ENCODE measurements at places on chromosomes 11 and 22. TPM values are rescaled to one million over a fixed set of nuclear protein-coding genes. Genes with fewer than 3 reads are reported as not detected.
A peak's percentile ranks its signal among the peaks of the same experiment; 100 is the strongest.

DNA sequence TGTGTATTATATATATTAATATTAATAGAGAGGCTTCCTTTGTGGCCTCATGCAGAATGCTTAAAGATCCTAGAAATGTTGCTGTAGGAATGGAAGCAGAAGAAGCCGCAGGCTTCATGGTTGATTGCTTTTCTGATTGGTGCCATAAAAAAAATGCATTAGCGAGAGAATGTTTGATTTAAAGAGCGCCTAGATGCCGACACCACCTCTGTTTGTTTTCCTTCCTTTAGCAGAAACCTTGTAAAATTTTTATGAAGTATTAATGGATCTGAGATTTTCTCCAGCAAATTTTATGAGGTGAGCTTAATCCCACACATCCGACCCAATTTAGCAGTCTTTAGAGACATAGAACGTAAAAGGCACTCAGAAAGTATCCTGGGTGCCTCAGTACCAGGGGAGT, 587.5 kb downstream of the NTM start:
- DNase-seq: no peak
- no peaks in the 10 kb centered on the region for H3K36me3 ChIP-seq
- H3K27me3 ChIP-seq: no peaks in the 10 kb centered on the region
- no peak overlapping the region for H3K27ac ChIP-seq

DNA sequence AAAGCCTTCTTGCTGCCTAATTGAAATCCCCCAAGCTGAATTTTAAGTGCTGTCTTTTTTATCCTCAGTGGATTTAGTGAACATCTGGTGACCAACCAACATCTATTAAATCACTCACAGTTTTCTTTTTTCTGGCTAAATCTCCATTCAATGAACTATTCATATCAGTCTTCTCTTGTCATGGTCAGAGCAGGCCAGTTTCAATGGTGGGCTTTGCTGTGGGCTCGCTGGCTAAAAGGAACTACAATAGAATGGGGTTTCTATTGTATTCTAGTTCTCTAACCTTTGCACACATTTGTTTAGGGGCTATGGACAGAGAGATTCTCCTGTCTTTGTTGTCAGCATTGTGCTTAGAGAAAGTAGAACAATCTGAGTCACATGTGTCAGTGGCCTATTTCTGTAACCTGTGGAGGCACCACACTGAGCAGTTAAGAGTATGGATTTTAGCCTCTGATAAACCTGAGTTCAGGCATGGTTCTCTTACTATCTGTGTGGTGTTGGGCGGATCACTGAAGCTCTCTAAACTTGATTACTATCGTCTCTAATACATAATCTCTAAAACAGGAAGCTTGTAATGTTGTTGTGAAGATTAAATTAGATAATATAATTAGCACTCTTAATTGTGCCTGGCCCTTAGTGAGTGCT, 94.2 kb upstream of the CADM1 start:
- no peaks in the 10 kb centered on the region for H3K36me3 ChIP-seq
- no peaks in the 10 kb centered on the region for H3K27me3 ChIP-seq
- no peaks in the 10 kb centered on the region for H3K4me1 ChIP-seq

GRCh38 chr22:50173311-50173982, 2.9 kb downstream of the PANX2 start:
- H3K36me3 ChIP-seq: no peaks in the 10 kb centered on the region
- no peak for DNase-seq
- H3K27ac ChIP-seq: no peak overlapping the region
- H3K4me3 ChIP-seq: no peak overlapping the region
- H3K4me1 ChIP-seq: no peaks in the 10 kb centered on the region

DNA sequence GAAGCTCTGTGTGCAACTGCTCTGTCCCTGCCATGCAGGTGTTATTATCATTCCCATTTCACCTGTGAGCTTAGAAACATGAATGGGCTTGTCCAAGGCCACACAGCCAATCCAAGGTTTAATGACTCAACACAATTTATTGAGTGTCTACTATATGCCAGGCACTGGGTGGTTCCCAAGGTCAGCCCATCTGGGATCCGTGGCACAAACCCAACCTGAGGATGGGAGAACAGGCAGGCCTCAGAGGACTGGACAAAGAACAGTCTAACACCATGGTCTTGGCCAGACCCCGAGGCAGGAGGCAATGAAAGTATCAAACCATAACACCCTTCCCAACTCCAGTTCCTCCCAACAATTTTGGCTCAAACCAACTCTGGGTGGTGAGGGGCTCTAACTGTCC, 15.7 kb downstream of the SPATA19 start:
- H3K36me3 ChIP-seq: no peaks in the 10 kb centered on the region
- no peak overlapping the region for H3K4me3 ChIP-seq
- no peaks in the 10 kb centered on the region for H3K27me3 ChIP-seq
- no peaks in the 10 kb centered on the region for H3K4me1 ChIP-seq
- no peak for DNase-seq

GRCh38 chr22:29263791-29264276, 3.9 kb downstream of the RHBDD3 start:
- DNase-seq: no peak
- H3K27me3 ChIP-seq: no peaks in the 10 kb centered on the region
- H3K36me3 ChIP-seq: peaks cover 62% of the 10 kb centered on the region
- peaks cover 3% of the 10 kb centered on the region for H3K4me1 ChIP-seq
- no peak overlapping the region for H3K27ac ChIP-seq

DNA sequence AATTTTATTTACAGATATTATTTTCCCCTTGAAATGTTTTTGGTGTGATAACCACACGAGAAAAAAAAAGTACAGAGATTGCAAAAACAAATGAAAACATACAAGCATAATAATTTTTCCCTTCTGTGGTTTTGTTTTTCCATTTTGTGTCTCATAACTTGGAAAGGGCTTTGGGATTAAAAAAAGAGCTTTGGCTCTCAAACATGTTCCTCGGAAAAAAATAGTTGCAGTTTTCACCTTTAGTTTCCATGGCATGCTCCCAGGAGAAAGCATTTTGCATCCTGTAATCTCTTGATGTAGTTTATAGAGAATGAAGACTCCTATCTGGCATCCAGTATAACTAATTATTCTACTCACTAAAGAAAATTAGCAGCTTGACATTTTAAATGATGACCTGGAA, 362.1 kb upstream of the PDGFD start:
- H3K27me3 ChIP-seq: no peaks in the 10 kb centered on the region
- no peaks in the 10 kb centered on the region for H3K4me1 ChIP-seq
- no peak for DNase-seq
- H3K4me3 ChIP-seq: no peak overlapping the region
- no peaks in the 10 kb centered on the region for H3K36me3 ChIP-seq
- H3K27ac ChIP-seq: no peak overlapping the region

GRCh38 chr11:115304774-115305472, 199.3 kb downstream of the CADM1 start:
- no peaks in the 10 kb centered on the region for H3K36me3 ChIP-seq
- no peak overlapping the region for H3K27ac ChIP-seq
- no peak overlapping the region for H3K4me3 ChIP-seq
- no peaks in the 10 kb centered on the region for H3K4me1 ChIP-seq

GRCh38 chr11:84671325-84671999, 955.7 kb downstream of the DLG2 start:
- peak; percentile 11 for DNase-seq
- no peak overlapping the region for H3K27ac ChIP-seq
- no peaks in the 10 kb centered on the region for H3K27me3 ChIP-seq
- no peaks in the 10 kb centered on the region for H3K36me3 ChIP-seq

- no peak overlapping the region for H3K4me3 ChIP-seq
- no peaks in the 10 kb centered on the region for H3K4me1 ChIP-seq
- no peak for DNase-seq
- no peaks in the 10 kb centered on the region for H3K36me3 ChIP-seq
- H3K27me3 ChIP-seq: no peaks in the 10 kb centered on the region
- H3K27ac ChIP-seq: no peak overlapping the region
These were observed 300.2 kb downstream of the SHANK2 start for GRCh38 chr11:70952191-70952590.

DNA sequence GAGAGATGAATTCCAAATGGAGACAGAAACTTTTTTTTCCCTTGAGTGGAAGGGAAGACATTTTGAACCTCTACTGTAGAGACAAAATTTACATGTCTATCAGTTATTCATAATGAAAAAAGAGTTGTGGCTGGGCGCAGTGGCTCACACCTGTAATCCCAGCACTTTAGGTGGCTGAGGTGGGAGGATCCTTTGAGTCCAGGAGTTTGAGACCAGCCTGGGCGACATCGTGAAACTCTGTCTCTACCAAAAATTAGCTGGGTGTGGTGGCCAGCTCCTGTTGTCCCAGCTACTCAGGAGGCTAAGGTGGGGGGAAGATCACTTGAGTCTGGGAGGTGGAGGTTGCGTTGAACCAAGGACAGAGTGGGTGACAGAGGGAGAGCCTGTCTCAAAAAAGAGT, 4.1 kb downstream of the EED start:
- no peaks in the 10 kb centered on the region for H3K27me3 ChIP-seq
- no peak for DNase-seq
- no peak overlapping the region for H3K27ac ChIP-seq
- no peaks in the 10 kb centered on the region for H3K36me3 ChIP-seq

GRCh38 chr22:31652911-31653684, 8.9 kb downstream of the PISD start:
- DNase-seq: no peak
- no peaks in the 10 kb centered on the region for H3K27me3 ChIP-seq
- H3K27ac ChIP-seq: no peak overlapping the region
- H3K4me3 ChIP-seq: no peak overlapping the region
- H3K36me3 ChIP-seq: peaks cover 25% of the 10 kb centered on the region

GRCh38 chr11:27040302-27041115, at the start of gene BBOX1:
Gene BBOX1 (plus strand): TSS chr11:27040815. CDS start chr11:27055431, 14,616 bp downstream.
- no peaks in the 10 kb centered on the region for H3K36me3 ChIP-seq
- H3K4me1 ChIP-seq: no peaks in the 10 kb centered on the region
- no peak within 1 kb of the TSS for H3K27ac ChIP-seq
- no peak within 1 kb of the TSS for H3K4me3 ChIP-seq
- no peak for DNase-seq
- H3K27me3 ChIP-seq: no peaks in the 10 kb centered on the region

The HBG2 gene
- not detected for polyA plus RNA-seq

The POLA2 gene
- 14.8 TPM for polyA plus RNA-seq

The CDC42EP2 gene
- 10.4 TPM for polyA plus RNA-seq

The CENPM gene
- polyA plus RNA-seq: 42.0 TPM

The FKBP2 gene
- 268 TPM for polyA plus RNA-seq

The KCNJ5 gene
- 0.54 TPM for polyA plus RNA-seq

The UCP3 gene
- polyA plus RNA-seq: 0.89 TPM

The ACTN3 gene
- polyA plus RNA-seq: 0.19 TPM

All from small intestine (tissue), 16 donors.